Motor neuron (in vitro differentiated cells): ENCODE measurements at places on chromosomes 3 and 15. TPM values are rescaled to one million over a fixed set of nuclear protein-coding genes. Genes with fewer than 3 reads are reported as not detected.

The TMC3 gene
- total RNA-seq: 0.35 TPM in 1 of 2 replicates, not detected in the other

The MUC20 gene
- 2.3 and 2.6 TPM in 2 replicates for total RNA-seq

The IQSEC1 gene
- total RNA-seq: 15.7 and 18.2 TPM in 2 replicates

The SCG5 gene
- 39.6 and 42.1 TPM in 2 replicates for total RNA-seq

DNA sequence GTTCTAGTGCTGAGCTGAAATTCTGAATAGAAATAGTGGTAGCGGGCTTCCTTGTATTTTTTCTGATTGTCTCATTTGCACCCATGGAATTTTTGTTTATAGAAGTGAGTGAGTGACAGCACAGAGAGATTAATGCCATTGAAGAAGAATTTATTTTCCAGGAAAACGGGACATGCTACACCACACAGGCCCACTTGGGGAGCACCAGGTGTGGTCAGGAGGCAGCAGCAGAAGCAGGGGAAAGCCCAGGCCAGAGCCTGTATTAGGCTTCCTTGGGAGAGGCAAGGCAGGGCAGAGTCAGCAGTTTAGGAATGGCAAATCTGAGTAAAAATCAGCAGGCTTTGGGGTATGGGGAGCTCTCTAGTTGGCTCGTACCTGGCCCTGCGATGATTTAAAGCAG, 88.4 kb upstream of the ATP11B start:
- ATAC-seq: no peak

- no peak for ATAC-seq
These were observed 171.7 kb upstream of the TLE3 start for GRCh38 chr15:70269311-70269911.

DNA sequence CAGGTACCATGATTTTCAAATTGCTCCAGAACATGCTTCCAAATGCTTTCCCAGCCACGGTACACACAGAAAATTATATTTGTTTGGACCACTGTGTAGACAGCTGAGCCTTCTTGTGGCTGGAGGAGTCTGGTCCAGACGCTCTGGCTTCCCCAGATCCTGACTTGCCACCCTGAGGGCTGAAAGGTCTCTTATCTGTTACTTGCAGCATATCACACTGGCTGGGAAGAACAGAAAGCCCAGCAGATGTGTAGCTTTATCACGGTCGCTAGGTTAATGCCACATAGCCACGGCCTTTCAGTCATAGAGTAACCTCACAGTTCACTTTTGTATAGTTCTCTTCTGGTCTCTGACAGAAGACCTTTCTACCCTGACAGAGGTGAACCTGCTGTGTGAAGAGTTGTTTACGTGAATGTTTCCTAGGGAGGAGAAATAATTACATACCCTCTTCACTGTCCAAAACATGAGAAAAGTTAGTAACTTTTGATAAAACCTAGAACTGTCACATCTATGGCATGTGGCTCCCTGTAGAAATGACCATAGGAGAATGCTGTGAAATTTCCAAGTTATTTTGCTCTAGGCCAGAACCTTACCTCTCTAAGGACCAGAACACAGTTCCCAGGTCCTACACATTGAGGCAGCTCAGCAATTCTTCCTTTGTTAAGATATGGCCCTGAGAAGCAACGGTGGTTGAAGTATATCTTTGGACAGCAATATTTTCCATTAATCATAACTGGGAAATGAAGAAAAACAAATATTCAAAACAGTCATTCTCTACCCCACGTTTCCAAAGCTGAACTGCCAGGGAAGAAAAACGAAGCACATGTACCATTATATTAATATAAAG, 15.8 kb upstream of the STIMATE start:
- ATAC-seq: no peak

GRCh38 chr15:89326316-89326715, 8.3 kb downstream of the POLG start:
- ATAC-seq: no peak

- peak; percentile 40 for ATAC-seq
These were observed 16.2 kb downstream of the CLRN1 start for GRCh38 chr3:150956376-150956775.

- ATAC-seq: no peak
These were observed 31.7 kb downstream of the UQCC5 start for GRCh38 chr3:52568069-52568468.
